CD4-positive, alpha-beta T cell treated with Interleukin-6 for 4 hours (primary cell): ENCODE measurements at places on chromosomes 7 and 10.

- no peak for DNase-seq
These were observed 120.6 kb downstream of the TMEM26 start for GRCh38 chr10:61332581-61332980.

DNA sequence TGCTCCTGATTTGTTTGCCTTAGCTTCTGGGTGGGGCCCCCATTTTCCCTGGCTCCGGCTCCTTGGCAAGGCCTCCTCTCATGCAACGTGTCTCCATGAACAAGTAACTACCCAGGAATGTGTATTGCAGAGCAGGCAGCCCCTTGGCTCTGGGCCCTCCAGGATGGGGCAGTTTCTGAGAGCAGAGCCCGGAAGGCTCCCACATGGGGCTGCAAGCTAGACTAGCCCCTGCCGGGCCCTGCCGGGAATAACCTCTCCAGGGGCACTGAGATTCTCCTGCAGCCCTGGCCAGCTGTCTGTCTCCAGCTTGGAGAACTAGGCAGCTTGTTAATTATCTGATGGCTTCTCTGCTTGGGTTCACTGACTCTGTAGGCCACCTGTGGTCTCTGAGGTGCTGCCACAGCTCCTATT is 184.0 kb upstream of the INHBA start:
- DNase-seq = no peak

DNA sequence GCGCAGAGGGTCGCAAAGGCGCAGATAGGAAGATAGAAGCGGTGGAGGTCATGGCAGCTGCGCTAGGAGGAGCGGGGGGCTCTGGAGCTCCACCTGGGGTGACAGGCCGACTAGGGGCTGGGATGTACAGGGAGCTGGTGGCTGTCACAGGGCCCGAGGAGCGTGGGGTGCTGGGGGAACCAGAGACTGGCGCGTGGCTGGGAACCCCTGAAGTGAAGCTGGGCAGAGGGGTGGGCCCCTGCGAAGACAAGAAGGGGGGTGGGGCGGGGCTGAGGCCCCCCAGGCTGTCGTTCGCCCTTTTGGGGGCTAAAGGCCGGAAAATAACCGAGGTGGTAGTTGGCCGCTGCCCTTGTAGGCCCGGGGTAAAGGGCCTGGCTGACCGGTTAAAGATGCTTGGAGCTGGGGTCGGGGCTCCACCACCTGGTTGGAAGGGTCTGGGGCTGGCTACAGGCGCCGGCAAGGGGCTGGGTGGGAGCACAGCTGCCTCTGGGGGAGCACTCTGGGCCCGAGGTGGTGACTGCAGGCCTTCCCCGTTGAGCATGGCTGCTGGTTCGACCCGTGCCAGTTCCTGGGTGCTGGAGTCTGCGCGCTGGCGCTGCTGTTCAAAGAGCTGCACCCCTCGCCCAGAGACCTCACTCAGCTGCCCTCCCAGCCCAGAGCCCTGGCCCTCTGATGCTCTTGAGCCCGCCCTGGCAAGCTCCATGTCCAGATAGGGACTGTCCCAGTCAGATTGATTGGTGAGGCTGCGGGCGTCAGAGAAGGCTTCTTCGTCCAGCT is 6.8 kb upstream of the MYOZ1 start:
- DNase-seq = no peak

DNA sequence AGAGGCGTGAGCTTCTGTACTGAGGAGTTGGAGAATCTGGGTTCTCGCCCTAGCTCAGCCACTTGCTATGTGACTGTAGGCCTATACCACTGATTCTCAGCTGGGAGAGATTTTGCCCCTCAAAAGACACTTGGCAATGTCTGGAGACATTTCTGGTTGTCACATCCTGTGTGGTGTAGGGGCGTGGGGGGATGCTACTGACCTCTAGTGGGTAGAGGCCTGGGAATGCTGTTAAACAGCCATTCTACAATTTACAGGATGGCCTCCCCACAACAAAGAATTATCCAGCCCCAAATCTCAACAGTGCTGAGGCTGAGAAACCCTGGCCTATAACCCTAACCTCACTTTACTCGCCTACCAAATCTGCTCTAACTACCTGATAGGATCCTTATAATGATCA is 58.8 kb upstream of the GAD2 start:
- no peak for DNase-seq

- DNase-seq = peak; percentile 55
These were observed 3.4 kb downstream of the DOCK4 start for GRCh38 chr7:112202816-112203215.

- no peak for DNase-seq
These were observed 6.6 kb upstream of the WDFY4 start for GRCh38 chr10:48678041-48678440.
